ENCODE measurements at places on chromosomes 2 and 18.

DNA sequence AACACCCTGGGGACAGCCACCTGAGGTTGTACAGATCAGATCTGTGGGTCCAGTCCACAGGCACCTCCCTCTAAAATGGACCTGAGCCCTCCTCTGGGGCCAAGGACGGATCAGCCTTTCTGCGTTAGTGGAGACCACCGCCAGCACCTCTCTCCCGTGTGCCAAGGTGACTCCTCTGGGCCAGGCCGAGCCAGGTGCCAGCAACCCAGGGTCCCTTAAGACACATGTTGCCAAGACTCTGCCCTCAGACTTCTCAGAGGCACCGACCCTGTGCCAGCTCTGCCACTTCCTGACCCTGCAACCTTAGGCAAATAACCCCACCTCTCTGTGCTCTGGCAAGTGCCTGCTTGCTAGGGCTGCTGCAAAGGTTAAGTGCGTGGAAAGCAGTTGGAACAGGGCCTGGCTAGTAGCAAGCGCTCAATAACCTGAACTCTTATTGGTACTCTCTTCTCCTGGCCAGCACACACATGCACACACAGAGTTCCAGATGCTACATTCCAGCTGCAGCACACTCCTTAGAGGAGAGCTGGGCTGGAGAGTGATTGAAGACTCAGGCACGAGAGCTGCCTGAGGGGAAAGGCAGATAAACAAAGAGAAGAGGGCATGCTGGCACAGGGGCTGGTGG, 105.6 kb downstream of the TNS1 start:
- DNase-seq, result no peak

DNA sequence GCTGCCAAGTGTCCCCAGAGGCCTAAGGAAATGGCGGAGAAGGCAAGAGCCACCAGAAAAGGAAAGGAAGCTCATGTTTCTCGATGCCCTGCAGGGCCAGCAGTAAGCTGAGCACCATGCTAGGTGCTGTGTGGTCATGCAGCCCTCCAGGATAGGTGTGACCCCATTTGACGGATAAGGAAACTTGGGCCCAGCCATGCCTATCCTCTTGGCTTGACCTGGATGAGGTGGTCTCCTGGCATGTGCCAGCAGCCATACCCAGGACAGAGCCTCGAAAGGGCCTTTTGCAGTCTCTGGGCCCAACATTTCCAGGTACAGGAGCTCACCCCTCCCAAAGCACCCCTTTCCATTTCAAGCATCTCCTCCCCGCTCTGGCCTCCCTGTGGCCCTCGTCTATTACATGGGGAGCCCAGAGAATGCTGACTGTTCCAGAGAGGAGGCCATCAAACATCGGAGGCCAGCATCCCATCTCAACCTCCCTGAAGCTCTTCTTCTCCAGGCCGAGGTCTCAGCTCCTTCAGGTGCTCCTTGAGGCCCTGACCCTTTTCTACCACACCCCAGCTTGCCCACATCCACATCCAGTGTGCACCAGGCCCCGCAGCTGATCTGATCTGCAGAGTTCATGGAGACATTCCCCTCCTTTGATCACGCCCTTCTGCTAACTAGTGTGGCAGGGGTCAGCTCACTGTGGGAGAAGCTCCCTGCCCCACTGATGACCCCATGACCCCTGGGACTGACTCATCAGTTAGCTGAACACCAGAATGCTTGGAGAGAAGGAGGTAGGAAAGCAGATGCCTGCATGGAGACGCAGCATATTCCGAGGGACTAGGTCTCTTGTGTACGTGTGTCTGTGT, 208.4 kb downstream of the TNS1 start:
- DNase-seq, result no peak

DNA sequence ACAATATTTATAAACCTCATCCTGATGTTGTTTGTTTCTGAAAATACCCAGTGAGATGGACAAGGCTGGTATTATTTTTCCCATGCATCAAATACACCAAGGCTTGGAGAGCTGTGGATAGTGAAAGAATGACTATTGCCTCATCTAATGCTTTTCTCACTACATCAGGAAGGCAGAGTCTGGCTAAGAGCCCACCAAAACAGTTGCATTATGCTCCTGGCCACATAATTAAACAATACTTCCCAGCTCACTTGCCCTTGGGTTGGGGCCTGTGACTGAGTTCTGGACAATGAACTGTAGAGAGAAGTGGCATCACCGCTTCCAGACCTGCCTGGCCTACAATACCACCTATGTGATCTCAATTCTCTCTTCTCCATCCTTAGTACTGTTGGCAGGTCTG, 46.4 kb upstream of the REEP1 start:
- DNase-seq, result no peak

DNA sequence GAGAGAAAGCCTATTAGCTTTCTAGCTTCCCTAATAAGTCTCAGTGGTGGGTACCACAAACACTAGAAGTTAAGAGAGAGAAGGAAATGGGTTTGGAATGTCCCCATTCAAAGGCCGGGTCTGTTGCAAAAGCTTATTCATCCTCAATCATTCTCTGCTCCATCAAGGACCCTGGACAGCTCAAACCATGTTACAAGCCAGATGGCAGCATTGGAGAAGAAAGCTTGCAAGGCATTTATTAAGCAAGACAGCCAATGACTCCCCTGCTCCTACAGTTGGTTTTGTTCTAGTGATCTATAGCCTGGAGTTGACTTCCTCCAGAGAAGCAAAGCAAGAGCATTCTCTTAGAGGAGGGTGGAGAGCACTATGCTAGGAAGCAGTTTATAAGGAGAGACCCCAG, 86.9 kb upstream of the LMAN1 start:
- DNase-seq, result no peak

GRCh38 chr18:63344263-63344662, 22.7 kb downstream of the KDSR start:
- no peak for DNase-seq
